IMR-90 (cell line): ENCODE measurements at places on chromosomes 16 and 17. TPM values are rescaled to one million over a fixed set of nuclear protein-coding genes. Genes with fewer than 3 reads are reported as not detected.

The SMCR8 gene
- 10.6 and 10.9 TPM in 2 replicates for total RNA-seq

The TVP23C gene
- total RNA-seq = 12.0 and 22.5 TPM in 2 replicates

The OR3A3 gene
- not detected in 2 replicates for total RNA-seq

The TEX19 gene
- under 0.01 and 0.28 TPM in 2 replicates for total RNA-seq

The MMP25 gene
- total RNA-seq = not detected in 2 replicates

The NXPH3 gene
- 0.18 and 0.28 TPM in 2 replicates for total RNA-seq

The SDR42E1 gene
- total RNA-seq = 0.28 and 0.72 TPM in 2 replicates

The GNPTG gene
- total RNA-seq = 14.7 and 14.9 TPM in 2 replicates

The DOC2A gene
- under 0.01 TPM in 1 of 2 replicates, not detected in the other for total RNA-seq
